ENCODE measurements at places on chromosomes 6 and 20.

DNA sequence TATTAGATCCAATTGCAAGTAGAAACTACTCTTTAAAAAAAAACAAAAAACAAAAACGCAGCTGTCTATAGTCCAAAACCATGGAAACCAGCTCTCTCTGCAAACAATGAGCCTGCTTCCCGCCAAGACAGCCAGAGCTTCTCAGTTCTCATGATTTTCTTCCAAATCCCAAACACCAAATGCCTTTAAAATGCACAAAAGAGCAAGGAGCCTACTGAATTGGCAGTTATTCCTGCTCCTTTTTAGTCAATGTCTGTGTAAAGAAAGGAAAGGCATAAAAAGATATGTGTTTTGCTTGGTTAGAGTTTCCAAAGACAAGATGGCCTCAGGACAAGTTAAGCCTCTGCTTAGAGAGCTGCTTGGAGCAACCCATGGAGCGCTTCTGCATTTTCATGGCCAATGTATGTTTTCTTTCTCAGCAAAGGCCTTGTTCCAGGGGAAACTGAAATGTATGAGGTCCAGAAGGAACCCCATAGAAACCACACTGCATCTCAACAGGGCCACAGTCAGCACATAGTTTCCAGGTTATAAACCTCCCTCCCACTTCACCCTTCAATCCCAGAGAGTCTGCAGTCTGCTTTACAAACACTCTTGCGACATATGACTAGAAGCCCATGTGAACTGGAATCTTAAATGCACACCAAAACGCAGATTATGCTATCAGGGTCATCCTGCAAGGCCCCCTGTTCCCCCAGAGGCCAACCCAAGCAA, 209.3 kb upstream of the TAB2 start:
- no peak for DNase-seq

DNA sequence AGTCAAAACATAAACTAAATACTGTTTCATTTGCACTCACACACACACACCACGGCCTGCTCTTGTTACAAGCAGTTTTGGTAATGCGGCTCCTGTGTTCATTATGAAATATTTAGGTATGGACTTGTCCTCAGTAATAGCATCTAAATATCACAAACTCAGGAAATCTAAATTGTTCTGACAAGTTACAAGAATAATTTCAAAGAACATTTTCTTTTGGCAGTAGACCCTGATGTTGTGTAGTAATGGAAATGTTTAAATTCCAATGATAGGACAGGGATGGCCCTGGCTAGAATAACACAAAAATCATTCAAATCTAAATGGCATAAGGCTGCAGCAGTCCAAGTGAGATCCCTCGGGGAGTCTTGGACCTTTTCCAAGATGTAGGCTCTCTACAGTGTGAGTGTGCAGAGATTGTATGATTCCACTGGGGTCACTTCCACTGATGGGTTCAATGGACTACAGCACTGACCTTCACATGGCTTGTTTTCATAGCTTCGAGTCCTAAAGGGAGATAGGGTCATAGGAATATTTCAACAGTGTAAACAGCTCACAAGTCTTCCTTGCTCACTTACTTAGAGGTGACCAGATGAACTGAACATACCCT, 210.6 kb upstream of the PLCB4 start:
- DNase-seq, result no peak

GRCh38 chr6:148884461-148884860, 137.6 kb downstream of the UST start:
- DNase-seq, result no peak

GRCh38 chr20:57680131-57680716, 29.6 kb downstream of the PMEPA1 start:
- no peak for DNase-seq

- DNase-seq, result no peak
These were observed 207.5 kb downstream of the ASCC3 start for GRCh38 chr6:100673641-100674040.

- DNase-seq, result no peak
These were observed 1.1 kb downstream of the EDN1 start for GRCh38 chr6:12291071-12291838.

DNA sequence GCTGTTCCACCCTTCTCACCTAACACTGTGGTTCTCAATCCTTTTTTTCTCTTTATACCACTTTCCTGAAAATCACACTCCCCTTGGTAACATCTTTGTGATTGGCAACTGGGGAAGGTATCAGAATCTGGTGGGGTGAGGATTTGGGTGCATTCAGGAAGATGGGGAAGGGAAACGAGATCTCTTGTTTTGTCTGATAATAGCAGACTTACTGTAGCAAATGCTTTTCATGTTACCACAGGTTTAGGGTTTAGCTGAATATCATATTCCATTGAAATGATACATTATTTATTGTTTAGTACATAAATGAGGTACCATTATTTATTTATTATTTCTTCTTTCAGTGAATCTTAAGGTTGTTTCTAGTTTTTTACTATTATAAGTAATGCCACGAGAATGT, 100.8 kb downstream of the RTN4IP1 start:
- DNase-seq, result no peak

DNA sequence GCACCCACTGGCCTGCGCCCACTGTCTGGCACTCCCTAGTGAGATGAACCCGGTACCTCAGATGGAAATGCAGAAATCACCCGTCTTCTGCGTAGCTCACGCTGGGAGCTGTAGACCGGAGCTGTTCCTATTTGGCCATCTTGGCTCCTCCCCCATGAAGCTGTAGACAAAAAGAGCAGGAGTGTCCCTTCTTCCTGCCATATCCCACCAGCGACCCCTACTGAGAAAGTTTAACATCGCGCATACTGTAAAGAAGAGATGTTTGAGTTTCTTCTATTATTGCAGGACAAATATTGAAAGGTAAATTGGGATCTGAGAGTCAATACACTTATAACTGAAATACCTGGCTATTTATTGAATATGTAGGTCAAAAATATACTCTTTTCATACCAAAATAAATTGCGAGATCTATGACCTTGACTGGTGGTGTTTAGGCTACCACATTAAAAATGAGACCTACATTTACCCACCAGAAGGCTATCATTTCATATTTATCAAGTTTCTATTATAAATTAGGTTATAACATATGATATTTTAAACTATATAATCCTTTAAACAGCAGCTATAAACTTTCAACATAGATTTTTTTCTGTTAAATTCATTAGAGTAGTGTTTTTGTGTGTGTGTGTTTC, 586.3 kb downstream of the HTR1B start:
- no peak for DNase-seq

DNA sequence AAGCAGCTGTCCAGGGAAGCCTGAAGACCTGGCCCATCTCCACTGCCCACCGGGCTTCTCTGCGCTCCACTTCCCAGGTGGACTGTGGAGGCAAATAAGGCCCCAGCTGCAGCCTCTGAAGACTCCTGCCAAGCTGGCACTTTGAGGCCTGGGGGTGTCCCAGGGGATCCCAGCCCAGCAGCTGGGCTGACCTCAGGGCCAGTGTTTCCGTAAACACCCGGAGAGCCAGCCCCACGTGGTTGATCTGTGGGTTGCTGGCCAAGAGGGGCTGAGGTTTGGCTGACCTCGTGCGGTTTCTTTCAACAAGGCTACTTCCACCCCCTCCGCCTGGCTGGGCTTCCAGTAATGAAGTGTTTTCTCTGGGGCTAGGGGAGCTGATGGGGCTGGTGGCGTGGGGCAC, 12.4 kb upstream of the CCN5 start:
- DNase-seq, result no peak

DNA sequence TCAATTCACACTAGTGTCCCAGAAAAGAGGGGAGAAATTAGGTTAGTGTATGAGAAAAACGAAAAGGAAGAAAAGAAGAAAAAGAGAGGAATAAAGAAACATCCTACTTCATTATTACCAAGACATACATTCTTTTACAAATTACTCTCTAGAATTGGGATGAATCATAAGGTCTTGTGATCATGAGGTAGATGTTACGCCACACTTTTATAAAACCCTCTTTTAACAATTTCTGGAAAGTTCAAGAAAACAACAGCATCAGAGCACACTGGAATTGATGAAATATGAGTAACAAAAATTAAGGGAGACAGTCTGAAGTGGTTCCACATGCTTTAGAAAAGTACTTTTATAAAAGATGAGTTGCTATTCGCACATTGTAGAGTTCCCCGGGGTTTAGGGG, 32.6 kb upstream of the NRSN1 start:
- DNase-seq, result no peak

DNA sequence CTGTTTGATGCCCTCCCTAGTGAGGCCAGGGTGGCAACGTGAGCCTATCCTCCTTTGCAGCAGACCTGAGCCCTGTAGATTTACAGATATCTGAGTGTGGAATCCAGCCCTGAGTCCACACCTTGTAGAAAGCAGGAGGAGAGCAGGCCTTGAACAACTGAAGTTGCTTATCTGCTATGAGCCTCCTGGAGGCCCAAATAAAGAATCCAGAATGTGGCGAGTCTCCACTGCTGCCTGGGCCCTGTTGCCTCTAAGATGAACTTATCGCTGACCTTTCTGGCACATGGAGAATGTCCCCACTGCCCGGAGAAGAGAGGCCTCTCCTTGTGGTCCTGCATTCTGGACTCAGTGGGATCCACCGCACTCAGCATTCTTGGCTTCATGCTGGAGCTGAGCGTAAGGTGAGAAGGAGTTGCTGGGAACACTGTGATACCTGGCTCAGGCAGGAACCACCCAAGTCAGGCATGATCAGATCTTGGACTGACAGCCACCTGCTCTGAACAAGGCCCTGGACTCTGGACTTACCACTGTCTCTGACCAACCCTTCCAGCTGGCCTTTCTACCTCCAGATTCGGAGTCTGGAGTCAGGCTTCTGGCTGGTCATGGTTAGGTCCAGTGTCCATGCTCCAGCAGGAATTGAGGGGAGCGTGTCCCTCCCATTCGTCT, 5.8 kb upstream of the MANBAL start:
- DNase-seq, result no peak

DNA sequence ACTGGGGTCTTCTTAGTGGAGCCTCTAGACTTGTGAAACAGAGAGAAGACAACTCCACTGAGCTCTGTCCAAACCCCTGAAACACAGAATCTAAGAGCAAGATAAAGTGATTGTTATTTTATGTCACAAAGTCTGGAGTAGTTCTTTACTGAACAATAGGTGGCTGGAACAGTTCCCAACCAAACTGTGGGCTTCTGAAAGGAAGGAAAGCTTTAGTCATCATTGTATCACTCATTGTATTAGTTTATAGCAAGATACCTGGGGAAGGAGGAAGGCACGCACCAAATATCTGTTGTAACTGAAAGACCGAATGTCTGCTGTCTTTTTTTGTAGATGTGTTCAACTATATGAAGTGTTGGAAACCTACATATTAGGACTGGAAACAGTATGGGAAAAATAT, 284.9 kb upstream of the TBX18 start:
- no peak for DNase-seq

DNA sequence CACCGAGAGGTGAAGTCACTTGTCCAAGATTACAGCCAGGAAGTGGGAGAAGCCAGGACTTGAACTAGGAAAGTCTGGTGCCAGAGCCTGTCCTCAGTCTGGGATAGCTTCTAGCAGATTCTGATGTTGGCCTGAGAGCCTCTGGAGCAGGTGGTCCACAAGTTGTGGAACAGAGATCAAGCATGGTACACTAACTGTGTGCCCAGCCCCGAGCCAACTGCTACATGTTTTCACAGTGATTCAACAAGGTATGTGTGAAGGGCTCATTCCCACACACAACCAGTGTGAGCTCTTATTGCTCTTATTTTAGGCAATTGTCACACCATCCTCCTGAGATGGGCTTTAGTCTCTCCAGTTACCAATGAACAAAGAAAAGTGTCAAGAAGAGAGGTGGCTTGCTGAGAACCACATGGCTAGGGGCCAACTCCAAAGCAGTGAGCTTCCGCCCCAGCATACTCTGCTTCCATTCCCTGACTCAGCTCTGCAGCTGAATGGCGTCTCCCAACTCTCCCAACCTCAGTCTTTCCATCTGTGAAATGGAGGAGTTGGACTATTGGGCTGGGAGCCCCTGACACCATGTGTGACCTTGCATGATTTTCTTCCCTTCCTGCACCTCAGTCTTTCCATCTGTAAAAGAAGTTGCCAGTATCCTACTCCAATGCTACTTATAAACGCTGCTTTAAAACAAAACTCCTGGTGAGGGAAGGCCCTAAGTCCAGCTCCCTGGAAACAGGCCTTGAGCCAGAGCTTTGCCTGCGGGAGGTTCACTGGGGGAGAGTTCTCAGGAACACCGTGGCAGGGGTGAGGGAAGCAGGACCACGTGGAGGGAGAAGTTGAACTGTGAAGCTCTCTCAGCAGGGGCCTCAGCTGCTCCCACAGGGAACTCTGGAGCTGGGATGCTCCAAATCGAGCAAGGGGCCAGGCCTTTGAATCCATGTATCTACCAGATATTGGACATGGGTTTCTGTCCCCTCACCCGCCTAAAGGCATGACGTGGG, 40.9 kb downstream of the CDH22 start:
- DNase-seq, result no peak

GRCh38 chr20:39916236-39916765, 772.7 kb downstream of the MAFB start:
- DNase-seq, result no peak

GRCh38 chr6:23036406-23036983, 467.1 kb downstream of the HDGFL1 start:
- no peak for DNase-seq

GRCh38 chr6:100134297-100134696, 140.3 kb upstream of the MCHR2 start:
- DNase-seq, result no peak

GRCh38 chr6:73637404-73637803, 16.4 kb downstream of the SLC17A5 start:
- no peak for DNase-seq
